ENCODE measurements at places on chromosomes 4 and X. TPM values are rescaled to one million over a fixed set of nuclear protein-coding genes. Genes with fewer than 3 reads are reported as not detected.

GRCh38 chr4:53376900-53377299 lies 541 bp upstream of the FIP1L1 start:
- DNase-seq, result no peak
- no peaks in the 10 kb centered on the region for H3K36me3 ChIP-seq
- no peaks in the 10 kb centered on the region for H3K27me3 ChIP-seq
- H3K4me1 ChIP-seq, result no peaks in the 10 kb centered on the region
- H3K27ac ChIP-seq, result no peak overlapping the region

CLDN34 gene
- not detected for total RNA-seq

DNA sequence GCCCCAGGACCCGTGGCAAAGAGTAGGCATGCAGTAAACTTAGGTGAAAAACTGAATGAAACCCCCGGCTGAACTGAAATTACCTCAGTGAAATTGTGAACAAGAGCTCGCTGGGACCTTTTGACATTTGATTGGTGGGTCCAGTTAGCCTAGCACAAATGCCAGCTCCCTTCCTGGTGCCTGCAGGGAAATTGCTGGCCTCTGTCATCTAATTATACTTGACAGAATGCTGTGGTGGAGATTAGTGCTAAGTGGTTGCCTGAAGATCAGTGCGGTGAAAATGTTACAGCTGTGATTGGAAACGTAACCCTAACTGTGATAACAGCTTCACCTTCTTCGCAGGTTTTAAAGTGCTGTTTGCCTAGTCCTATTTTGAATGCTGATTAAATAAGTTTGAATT lies 43.0 kb downstream of the ADD1 start:
- no peaks in the 10 kb centered on the region for H3K27me3 ChIP-seq
- no peak overlapping the region for H3K27ac ChIP-seq

- H3K4me1 ChIP-seq, result no peaks in the 10 kb centered on the region
- no peak overlapping the region for H3K27ac ChIP-seq
- H3K36me3 ChIP-seq, result no peaks in the 10 kb centered on the region
- no peaks in the 10 kb centered on the region for H3K27me3 ChIP-seq
These were observed 21.9 kb downstream of the SMAD1 start for GRCh38 chr4:145503486-145504072.

SGCB gene
- 25.8 TPM for total RNA-seq

KCNIP4 gene
- not detected for total RNA-seq

SHROOM3 gene
- 19.5 TPM for total RNA-seq

DNA sequence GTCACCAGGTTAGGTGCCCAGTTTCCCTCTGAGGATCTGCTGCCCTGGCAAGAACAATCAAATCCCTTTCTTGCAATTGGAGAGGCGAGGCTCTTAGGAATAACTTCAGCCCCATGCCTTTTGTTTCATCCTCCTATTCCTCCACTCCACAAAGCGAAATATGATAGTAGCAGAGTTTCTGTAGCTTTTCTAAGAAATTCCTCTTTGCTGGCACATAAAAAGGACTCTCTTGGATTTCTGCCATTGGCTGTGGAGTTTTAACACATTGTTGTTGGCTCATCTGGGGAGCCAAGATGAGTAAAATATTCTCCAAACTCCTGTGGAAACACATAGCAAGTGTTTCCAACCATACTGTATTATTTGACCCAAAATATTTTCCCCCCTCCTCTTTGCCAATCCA lies 11.0 kb upstream of the ADGRG2 start:
- H3K27me3 ChIP-seq, result no peaks in the 10 kb centered on the region
- no peaks in the 10 kb centered on the region for H3K36me3 ChIP-seq
- no peak for DNase-seq
- no peak overlapping the region for H3K27ac ChIP-seq

- no peaks in the 10 kb centered on the region for H3K36me3 ChIP-seq
- H3K27me3 ChIP-seq, result no peaks in the 10 kb centered on the region
- no peaks in the 10 kb centered on the region for H3K4me1 ChIP-seq
- H3K27ac ChIP-seq, result no peak overlapping the region
- DNase-seq, result no peak
These were observed 168.8 kb upstream of the ZFP42 start for GRCh38 chr4:187826725-187827124.

- H3K36me3 ChIP-seq, result no peaks in the 10 kb centered on the region
- no peaks in the 10 kb centered on the region for H3K4me1 ChIP-seq
- no peak overlapping the region for H3K4me3 ChIP-seq
- no peaks in the 10 kb centered on the region for H3K27me3 ChIP-seq
These were observed 3.9 kb upstream of the SAT1 start for GRCh38 chrX:23779025-23779424.

- no peak overlapping the region for H3K4me3 ChIP-seq
- H3K4me1 ChIP-seq, result peaks cover 2% of the 10 kb centered on the region
- peak; percentile 26 for DNase-seq
- no peaks in the 10 kb centered on the region for H3K36me3 ChIP-seq
- H3K27me3 ChIP-seq, result no peaks in the 10 kb centered on the region
- H3K27ac ChIP-seq, result no peak overlapping the region
These were observed 207.5 kb upstream of the FTHL17 start for GRCh38 chrX:31279359-31279758.

DNA sequence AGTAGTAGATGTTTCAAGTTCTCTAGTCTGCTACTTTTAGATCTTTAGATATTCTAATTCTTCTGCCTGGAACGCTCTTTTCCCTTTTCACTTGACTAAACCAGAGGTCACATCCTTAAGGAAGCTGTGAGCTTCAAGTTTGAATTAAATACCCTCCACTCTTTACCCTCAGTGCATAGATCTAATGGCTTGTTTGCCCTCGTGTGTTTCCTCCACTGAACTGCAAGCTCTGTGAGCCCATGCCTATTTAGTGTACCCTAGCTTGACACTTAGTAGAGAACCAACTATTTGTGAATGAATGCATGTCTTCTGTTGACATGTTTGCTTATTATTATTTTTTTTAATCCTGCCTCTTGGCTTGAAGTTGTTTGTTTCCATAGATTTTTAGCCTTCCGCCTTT lies 138.3 kb downstream of the PDE5A start:
- H3K27me3 ChIP-seq, result no peaks in the 10 kb centered on the region
- H3K4me3 ChIP-seq, result no peak overlapping the region
- DNase-seq, result peak; percentile 69
- no peaks in the 10 kb centered on the region for H3K4me1 ChIP-seq
- H3K27ac ChIP-seq, result no peak overlapping the region

GRCh38 chr4:139658185-139658584 lies 7.4 kb upstream of the MGST2 start:
- no peak for DNase-seq
- H3K36me3 ChIP-seq, result no peaks in the 10 kb centered on the region
- peaks cover 6% of the 10 kb centered on the region for H3K4me1 ChIP-seq
- H3K4me3 ChIP-seq, result no peak overlapping the region
- no peaks in the 10 kb centered on the region for H3K27me3 ChIP-seq

Data from IMR-90 (cell line).